ENCODE measurements at places on chromosomes 4 and X.

DNA sequence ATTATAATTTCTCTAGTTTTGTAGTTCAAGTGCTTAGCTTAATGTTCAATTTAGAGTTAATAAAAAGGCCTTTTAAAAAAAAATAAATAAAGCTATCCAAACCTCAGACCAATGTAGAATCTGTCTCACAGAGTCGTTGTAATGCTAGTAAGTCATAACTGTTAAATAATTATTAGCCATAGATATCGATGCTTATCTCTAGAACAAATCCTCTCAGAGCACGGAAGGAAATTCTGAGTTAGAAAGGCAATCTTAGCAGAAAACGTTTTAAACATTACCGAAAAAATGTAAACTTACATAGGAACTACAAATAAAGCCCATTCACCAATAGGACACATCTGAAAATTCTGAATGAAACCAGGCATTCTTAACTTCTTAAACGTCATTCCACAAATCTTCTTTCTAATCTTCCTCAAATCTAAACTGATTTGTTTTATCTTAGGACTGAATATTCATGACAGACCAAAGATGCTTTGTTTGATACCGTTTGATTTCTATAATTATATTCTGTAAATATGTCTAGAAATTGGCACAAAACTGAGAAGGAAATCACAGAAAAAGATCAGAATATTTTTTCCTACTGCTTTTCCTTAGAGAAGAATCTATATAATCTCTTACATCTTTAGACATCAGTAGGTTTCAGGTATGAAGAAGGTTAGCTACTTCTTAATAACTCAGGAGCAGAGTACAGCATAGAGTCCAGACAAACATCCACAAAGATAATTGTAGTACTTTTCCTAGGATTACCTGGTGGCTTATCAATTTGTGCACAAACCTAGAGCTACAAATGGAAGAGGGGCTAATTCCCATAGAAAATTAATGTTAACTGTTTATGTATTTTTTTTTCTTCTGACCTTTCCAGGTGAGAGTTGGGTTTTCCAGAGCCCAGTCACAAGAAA lies 140.7 kb downstream of the BTC start:
- DNase-seq, result no peak

DNA sequence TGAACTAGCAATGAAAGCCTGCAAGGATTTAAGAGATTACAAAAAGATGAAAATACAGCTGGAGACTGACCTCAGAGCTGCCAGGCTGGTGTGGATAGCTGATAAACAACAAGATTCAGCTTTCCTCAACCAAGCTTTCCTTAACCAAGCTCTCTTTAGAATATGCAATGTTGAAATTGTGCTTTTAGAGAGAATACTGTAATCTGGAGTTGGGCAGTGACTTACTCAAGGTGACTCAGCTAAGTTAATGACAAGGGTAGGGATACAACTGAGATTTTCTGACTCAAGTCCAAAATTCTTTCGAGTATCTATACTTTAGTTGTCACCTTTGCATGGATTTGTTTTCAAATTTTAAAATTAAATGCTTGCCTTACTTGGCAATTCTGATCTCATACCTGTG lies 98.0 kb downstream of the AMMECR1 start:
- DNase-seq, result no peak

- DNase-seq, result no peak
Observed at GRCh38 chr4:13670456-13671160, 43.1 kb upstream of the BOD1L1 start.

- no peak for DNase-seq
Observed at GRCh38 chrX:153366119-153366518, 32.2 kb downstream of the ZNF275 start.

- DNase-seq, result no peak
Observed at GRCh38 chr4:184424993-184425758, 49.2 kb downstream of the IRF2 start.

DNA sequence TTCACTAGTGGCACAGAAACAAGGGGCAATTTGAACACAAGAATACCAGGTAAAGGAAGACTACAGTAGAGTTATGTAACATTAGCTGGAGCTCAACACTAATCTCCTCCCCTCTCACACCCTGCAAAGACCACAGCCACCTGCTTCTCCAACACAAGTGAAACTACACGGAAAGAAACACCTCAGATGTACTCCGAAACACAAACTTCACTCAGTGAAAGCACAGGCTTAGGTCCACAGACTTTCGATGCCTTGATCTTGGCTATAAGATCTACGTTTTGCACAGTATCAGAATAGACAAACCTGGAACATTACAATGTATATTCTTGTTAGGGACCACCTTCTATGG lies 7.6 kb downstream of the ACSL1 start:
- DNase-seq, result no peak

- no peak for DNase-seq
Observed at GRCh38 chr4:163303069-163303468, 29.3 kb downstream of the NPY1R start.

DNA sequence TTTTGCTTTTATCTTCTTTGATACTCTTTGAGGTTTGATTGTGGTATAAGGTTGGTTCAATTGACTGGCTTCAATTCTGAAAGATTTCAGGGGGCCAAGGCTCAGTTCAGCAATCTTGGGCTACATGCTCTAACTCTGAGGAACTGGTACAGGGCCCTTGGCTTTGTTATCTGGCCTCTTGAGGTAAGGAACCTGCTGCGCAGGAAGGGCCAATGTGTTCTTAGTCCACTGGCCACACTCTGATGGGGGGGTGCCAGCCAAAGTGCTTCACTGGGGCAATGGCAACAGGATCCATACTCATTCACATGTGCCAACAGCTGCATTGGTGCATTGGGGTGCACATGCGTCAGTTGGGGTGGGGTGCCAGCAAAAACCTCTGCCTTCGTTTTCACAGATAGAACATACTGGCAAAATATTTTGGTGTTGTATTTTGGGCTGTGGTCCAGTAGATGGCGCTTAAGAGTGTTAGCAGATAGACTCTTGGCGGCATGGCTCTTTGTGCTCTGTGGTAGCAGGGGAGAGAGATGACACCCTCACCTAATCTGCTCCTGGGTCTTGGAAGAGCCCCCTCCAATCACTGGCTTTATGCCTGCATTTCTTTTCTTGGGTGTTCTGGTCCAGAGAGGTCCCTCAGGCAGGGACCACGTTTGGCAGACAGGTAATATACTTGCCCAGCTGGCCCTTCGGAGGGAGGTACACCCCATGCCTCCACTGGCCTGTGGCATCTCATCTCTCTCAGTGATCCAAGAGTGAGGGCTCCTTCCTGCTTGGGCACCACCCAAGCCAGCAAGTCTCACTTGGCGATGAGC lies 42.9 kb downstream of the NDST3 start:
- DNase-seq, result peak; percentile 14

DNA sequence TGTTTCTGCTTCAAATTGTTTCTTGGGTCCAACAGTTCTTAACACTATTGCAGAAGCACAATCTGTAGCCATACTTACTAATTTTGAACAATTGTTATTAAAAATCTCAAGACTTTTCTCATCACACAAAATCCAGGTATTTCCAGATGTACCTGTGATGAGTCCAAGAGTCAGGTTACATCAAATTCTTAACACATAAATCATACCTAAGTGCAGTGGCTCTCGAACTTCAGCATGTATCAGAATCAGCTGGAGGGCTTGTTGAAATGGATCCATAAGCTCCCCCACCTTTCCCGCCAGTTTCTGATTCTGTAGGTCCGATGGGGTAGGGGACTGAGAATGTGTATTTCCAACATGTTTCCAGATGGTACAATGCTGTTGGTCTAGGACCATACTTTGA lies 10.6 kb downstream of the FAM120C start:
- no peak for DNase-seq

DNA sequence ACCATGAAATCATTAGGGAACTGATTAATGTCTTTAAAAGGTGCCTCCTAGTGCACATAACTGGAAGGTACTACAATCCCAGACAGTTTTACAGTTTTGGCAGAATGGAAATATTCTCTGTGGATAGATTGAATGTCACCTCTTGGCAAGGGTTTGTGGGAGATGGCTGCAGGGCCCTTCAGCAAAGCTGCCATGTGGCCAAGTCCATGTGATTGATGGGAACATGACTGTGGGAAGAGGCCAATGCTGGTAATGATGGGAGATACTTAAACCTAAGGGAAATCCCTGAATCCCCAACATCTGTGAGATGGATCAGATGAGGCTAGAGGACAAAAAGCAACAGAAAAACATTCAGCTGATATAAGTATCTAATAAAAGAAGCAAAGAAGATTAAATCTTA lies 493.7 kb downstream of the MAGEE1 start:
- no peak for DNase-seq

- DNase-seq, result no peak
Observed at GRCh38 chr4:36303426-36304137, 22.2 kb downstream of the DTHD1 start.

DNA sequence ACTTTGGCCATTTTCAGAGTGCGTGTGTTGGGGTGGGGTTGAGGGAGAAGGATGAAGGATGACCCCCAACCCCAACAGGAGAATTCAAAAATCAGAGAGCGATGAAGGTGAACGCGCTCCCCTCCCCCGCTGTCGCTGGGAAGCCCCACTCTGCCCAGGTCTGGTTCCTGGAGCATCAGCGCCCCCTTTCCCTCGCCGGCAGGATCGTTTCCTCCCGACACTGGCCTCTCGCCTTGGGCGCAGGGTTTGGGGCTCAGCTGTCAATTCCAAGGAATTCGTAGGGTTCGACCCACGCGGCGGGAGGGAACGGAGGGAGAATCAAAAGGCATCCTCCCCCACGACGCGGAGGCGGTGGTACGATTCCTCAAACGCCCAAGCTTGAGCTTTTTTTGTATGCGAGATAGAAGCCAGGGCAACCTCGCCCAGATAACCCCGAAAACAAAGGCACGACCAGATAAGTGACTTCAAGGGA lies 1.0 kb upstream of the PDGFRA start:
- peak; percentile 70 for DNase-seq

DNA sequence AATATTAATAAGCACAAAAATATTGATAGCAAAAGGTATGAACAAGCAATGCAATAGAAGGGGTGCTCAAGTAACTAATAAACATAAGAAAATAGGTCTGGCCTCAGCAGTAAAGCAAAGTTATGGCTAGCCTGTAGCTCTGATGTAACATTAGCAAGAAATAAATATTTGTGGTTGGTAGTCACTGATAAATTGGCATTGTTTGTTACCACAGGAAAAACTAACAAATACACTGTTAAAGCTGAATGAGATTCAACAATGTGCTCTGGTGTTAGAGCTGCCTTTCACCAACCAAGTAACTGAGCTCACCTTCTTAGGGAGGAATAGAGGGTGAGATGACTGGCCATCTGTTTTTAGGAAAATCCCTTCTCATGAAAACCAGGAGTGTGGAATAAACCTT lies 71.4 kb downstream of the AREG start:
- no peak for DNase-seq

GRCh38 chr4:118839221-118839927 lies 3.4 kb upstream of the SEC24D start:
- no peak for DNase-seq

- no peak for DNase-seq
Observed at GRCh38 chr4:120443116-120443515, 376.5 kb upstream of the MAD2L1 start.

DNA sequence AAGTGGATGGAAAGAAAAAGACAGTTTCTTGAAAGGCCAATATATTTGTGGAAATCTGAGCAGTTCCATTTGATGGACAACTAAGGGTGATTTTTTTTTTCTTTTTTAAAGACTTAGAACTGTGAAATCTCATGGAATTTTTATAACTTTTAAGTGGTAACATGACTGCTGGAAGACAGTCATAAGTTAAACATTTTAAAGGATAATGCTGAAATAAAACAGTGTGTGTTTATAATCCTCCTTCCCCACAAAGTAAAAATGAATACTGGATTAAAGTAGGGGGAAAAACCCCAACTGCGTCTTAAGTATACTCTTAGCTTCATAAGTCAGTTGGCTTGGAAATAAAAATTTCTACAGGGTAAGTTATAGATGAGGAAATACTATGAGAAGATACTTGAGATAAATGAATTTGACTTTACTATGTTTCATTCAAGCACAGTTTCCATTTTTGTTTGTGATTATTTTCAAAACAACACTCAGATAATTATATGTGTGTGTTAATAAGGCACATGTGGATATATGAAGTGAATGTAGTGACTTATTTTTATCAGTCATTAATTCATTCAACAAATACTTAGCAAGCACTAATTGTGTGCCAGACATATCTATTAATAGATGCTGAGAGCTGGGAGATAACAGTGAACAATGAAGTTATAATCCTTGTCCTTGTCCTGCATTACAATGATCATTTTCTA lies 129.2 kb upstream of the ETNPPL start:
- DNase-seq, result no peak

GRCh38 chr4:159227378-159227777 lies 124.5 kb downstream of the RAPGEF2 start:
- no peak for DNase-seq

GRCh38 chrX:19958552-19959486 lies 32.0 kb downstream of the BCLAF3 start:
- DNase-seq, result no peak

DNA sequence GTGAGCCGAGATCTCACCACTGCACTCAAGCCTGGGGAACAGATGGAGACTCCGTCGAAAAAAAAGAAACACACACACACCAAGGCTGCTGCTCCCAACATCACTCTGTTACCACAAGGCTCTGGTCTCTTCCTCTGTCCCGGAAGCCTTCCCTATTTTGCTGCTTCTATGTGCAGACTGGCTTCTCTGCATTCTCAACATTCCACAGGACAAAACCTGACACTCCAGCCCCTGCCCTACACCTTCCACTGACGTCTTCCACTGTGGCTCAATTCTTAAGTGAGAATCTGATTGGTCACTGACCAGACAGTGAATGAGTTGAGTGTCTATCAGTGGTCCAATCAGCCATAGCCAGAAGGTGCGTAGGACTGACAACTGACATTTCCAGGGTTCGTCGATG lies 5.9 kb downstream of the ODAPH start:
- no peak for DNase-seq

DNA sequence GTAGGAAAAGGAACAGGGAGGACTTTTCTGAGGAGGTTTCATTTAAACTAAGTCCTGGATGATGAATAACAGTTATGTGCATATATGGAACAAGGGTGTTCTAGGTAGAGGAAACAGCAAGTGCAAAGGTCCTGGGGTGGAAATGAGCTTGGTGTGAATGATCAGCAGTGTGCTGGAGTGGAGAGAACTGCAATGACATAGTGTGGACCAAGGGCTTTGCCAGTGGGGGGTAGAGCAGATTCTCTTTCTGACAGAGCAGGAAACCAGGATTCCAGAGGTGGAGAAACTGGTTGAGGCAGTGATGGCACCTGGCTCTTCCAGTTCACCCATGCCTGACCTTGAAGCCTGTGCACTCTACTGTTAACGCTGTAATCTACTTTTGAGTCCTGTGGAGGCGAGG lies 1.7 kb downstream of the PPP1R3F start:
- DNase-seq, result no peak

GRCh38 chrX:106484233-106484632 lies 127.5 kb upstream of the RADX start:
- no peak for DNase-seq
